AG04450 (cell line): ENCODE measurements at places on chromosomes 13 and 19.

DNA sequence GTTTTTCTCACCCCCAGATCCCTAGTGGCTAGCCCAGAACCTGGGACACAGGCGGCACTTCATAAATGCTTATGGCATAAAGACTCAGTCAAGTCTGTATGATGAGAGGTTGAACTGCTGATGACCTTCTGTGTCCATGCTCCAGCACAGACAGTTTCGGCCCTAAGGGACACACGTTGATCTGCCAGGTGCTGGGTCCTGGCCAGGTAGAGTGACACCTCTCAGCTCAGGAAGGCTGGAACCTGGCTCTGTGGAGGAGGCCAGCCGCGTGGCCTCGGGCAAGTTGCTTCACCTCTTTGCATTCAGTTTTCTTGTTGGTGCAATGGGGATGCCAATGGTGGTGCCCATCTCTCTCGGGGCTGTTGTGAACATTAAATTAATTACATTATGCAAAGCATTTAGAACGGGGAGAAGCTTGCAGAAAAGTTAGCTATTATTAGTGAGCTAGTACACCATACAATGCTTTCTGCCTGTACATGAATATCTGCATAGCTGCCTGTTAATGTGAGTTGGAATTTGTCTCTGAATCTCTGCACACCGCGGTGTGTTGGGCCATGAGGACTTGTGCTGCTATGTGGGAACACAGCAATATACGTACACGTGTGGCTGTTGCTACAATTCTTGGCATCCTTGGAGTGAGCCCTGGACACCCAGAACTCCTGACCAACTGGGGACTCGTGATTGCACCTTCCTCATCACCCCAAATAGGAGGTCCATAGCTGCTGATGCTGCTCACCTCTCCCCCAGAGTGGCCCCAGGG is 8.4 kb downstream of the GADD45B start:
- DNase-seq = no peak

- no peak for DNase-seq
Observed at GRCh38 chr13:23579896-23580683, 9.9 kb downstream of the TNFRSF19 start.

DNA sequence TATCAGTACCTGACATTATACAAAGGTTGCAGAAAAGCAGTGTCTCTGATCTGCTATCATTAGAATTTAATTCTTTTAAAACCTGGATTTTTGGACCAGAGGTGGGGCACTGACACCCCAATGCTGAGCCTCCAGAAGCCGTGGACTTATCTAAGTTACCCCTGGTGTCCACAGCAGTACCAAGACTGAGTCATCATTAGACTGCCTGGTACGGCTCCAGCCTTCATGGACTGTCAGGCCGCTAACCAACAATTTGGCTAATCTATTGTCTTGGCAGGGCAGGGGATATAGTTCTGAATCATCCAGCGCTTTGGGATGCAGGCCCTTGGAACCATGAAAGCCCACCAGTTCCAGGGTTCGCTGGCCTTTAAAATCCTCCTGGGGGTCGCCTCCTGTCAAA is 78.3 kb downstream of the TSHZ3 start:
- peak; percentile 7 for DNase-seq

DNA sequence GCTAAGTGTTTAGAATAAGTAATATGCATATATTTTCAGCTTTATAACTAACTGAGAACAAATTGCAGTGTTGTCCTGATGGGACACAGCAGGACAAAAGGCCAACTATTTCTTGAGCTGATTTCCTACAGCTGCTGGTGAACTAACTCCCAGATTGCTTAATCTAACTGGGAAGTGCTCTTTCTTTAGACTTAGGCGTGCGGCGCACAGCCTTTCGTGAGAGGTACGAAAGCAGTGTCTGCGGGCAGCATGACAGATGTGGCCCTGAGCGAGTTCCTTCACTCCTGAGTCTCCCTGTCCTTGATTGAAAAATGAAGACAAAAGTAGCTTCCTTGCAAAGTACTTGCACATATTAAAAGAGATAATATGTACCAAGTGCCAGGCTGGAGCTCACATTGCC is 47.3 kb upstream of the NPAS1 start:
- DNase-seq = no peak

DNA sequence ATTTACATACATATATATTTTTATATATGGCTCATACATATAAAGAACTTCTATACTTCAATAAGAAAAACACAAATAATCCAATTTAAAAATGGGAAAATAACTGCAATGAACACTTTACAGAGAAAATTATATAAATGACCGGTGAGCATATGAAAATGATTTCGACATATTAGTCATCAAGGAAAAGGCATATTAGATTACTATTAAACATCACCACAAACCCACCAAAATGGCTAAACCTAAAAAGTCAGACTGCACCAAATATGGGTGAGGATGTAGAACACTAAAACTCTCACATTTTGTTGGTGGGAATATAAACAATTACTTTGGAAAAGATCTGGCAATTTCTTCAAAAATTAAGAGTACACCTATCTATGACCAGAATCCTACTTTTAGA is 316.2 kb downstream of the ENOX1 start:
- DNase-seq = no peak

DNA sequence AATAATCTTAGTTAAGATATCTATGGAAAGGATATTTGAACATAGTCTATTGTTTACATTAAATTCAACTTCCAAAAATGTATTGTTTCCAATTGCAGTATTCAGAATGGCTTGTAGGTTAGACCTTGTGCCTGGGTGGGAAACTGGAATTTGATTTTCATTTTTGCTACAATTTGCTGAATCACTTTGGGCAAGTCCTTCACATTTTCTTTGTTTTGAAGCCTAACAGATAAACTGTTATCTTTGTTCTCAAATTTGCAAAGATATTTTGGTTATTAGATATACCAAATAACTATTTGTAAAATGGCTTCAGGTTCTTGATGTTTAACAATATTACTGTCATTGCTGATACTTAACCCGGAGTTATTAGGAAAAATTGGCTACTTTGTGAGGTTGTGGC is 82.6 kb downstream of the WDFY2 start:
- DNase-seq = no peak

- DNase-seq = no peak
Observed at GRCh38 chr19:36031308-36031707, 1.4 kb downstream of the CLIP3 start.

DNA sequence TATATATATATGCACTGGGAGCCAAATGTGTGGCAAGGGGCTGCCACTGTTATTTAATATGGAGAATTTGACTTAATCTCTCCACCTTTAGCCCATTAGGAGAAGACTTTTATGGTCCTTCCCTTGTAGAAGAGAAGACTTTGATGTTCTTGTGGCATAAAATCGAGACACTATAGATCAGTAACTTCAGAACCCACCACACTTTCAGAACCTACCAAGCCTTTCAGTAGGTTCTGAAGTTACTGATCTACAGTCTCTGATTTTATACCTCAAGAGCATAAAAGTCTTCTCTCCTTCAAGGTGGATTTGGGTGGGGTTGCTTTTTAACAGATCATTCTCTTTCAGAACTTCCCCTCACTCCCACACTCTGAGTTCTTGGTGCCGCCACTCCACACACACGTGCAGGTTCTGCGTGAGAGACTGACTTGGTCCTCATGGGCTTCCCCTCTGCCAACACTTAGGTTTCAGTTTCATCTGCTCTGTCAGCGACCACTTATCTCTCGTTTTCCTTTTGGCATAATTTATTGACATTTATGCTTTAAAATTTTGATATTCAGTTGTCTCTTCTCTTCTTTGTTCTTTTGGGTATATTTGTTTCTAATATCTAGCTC is 213.4 kb upstream of the PCDH17 start:
- no peak for DNase-seq

- no peak for DNase-seq
Observed at GRCh38 chr19:50264483-50265186, 61.2 kb downstream of the MYH14 start.

DNA sequence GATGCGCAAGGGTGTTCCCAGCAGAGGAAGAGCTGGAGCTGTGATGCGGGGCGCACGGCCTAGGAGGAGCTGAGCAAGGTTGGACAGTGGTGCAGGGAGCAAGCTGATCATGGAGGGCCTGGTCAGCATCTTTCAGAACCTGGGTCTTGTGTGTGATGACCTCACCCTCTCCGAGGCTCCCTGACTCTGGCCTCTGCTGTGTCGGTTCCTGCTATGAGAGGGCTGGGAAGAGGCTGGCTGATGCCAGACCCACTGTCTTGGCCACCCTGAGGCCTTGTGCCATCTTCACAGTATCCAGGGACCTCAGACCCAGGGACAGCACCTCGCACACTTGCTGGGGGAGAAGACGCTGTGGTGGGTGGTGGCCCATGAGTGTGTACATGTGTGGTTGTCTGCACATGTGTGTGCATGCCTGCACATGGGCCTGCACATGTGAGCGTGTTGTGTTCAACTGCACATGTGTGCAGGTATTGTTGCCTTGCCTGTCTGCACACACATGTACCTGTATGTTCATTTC is 16.5 kb upstream of the C13orf46 start:
- DNase-seq = no peak

DNA sequence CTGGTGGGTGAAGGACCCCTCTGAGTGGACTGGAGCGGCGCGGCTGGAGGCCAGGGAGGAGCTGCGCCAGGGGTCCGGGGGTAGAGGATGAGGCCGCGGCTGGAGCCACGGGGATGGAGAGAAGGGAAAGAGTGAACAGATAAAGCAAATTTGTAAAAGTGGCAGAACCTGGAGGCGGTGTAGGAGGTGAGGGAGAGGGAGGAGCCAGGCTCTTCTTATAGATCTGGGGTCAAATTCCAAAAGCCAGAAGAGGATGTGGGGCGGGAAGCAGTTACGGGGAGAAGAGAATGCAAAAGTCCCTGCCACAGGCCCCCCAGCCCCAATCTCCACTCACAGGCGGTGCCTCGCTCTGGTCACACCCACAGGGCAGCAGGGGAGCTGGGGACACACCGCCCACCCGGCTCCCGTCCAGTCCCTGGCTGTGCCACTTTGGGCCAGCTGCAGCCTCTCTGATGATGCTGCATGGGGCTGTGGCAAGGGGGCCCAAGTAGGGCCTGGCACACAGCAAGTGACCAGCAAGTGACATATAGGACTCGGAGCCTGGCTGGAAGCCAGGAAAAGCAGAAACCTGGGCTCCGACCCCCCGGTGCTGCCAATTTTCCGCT is 11.1 kb downstream of the LRRC4B start:
- no peak for DNase-seq

- no peak for DNase-seq
Observed at GRCh38 chr19:47037766-47038165, 10.7 kb downstream of the TMEM160 start.

DNA sequence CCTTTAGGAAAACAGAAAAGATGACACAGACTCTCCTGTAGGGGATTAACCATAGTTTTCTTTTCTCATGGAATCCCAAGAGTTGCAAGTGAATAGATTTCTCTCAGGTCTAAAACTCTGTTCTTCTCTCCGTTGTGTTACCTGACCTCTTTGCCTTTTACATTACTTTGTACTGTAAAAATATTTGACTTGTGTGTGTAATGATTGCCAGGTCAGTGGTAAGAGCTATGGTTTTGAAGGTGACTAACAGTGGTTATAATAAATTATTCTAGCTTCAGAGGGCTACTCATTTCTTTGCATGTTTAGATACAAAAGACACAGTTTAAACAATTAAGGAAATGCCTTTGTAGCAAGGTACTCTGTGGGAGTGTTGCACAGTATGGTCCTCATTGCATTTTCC is 23.0 kb upstream of the PSG2 start:
- DNase-seq = no peak

DNA sequence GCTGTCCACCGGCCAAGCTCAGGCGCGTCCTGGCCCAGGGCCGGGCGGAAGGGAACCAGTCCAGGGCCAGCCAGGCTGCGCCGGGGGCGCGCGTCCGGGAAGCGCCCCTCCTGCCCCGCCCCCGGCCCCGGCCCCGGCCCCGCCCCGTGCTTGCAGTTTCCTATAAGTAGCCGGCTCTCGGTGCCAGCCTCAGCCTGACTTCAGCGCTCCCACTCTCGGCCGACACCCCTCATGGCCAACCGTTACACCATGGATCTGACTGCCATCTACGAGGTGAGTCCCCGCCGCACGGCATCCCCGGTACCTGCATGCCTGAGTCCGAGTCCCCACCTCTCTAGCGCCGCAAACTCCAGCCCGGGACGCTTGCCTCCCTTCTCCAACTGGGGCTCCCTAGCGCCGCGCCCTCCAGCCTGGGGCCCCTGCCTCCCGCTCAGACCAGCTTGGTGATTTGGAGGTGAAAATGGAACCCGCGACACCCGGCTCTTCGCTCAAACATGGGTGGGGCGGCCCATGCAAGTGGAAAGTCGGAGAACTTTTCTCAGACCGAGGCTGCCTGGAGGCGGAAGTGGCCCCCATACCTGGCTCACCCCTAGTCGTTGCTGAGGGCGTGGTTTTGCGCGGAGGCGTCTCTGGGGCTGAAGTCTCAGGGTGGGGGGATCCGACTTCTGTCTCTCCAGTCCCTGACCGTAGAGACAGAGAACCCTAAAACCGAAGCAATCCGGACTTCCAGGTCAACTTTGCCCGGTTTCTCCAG is at the start of gene ZFP36:
TSS of gene ZFP36 (plus strand) at position 192 of the 754 bp plus-strand sequence. CDS start at position 250, 58 bp downstream.
- peak; percentile 60 for DNase-seq

- DNase-seq = peak; percentile 10
Observed at GRCh38 chr13:44365008-44365407, 8.6 kb upstream of the SERP2 start.

DNA sequence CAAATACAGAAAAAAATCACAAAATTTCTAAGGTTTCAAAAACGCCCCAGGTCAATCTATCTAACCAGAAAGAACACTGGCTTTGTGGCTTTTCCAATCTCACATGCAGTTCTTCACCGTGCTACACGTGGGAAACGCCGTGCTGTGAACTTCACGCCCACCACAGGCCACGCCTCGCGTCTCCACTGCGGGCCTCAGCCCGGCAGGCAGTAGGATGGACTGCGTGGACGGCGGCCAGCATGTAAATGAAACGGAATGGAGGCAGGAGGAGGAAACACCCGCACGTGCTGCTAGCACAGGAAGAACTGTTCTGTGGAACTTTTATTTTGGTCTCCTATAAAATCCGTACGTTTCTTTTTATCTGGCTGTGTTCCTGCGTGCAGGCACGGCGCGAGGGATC is 23.8 kb downstream of the ZNF787 start:
- no peak for DNase-seq

DNA sequence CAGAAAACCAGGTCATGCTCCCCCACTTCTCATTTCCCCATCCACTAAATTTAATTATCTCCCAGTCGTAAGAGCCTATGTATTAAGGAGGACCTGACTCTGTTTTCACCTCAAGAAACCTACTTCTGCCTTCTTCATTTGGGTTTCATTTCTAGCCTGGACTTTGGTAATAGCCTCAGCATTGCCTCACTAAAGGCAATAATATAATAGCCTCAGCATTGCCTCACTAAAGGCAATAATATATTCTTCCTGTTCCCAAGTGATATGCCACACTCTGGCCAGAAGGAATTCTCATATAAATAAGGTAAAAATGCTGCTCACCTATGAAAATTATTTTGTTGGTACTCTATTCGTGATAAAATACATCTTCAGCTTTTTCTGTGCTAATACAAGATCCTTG is 993.9 kb downstream of the EFNB2 start:
- DNase-seq = no peak

DNA sequence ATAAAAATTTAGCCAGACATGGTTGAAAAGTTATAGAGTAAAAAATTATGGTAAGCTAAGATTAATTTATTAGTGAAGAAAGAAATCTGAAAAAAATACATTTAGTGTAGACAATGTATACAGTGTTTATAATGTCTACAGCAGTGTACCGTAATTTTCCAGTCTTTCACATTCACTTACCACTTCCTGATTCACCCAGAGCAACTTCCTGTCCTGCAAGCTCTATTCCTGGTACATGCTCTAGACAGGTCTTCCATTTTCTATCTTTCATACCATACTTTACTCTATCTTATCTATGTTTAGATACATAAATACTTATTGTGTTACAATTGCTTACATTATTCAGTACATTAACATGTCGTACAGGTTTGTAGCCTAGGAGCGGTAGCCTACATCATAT is 1387.8 kb upstream of the ATXN8OS start:
- DNase-seq = no peak

- no peak for DNase-seq
Observed at GRCh38 chr19:21765151-21765550, 2.2 kb downstream of the ZNF100 start.
